CD4-positive, alpha-beta memory T cell (primary cell): ENCODE measurements at places on chromosomes 16 and 17.

DNA sequence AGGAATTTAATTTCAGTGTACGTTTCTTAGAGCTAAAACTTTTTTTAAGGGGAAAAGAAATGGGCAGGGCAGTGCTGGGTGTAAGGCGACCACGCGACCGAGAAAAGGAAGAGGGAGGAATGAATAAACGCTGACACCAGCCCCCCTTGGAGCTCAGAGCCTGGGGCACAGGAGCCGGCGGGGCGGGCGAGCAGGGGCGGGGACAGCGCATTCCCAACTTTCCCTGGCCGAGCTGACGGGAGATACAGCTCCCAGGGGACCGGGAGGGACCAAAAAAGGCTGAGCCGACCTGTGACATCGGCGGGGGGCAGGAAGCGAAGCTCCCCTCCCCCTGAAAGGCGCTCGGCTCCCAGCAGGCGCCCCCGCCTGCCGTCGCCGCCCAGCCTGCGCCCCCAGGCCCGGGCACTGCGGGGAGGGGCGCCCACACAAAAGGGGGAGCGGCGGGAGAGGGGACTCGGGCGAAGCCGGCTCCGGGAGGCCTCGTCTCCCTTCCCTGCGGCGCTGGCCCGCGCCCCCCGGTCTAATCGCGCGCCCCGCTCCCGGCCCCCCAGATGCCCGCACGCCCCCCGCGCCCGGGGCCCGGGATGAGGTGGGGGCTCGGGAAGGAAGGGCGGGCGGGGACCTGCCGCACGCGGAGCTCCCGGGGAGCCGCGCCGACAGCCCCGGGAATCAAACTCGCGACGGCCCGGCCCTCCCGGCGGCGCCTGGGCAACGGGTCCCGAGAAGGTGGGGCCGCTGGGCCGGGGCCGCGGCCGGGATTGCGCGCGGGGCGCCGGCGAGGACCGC lies 622 bp downstream of the CUEDC1 start:
- DNase-seq: no peak

DNA sequence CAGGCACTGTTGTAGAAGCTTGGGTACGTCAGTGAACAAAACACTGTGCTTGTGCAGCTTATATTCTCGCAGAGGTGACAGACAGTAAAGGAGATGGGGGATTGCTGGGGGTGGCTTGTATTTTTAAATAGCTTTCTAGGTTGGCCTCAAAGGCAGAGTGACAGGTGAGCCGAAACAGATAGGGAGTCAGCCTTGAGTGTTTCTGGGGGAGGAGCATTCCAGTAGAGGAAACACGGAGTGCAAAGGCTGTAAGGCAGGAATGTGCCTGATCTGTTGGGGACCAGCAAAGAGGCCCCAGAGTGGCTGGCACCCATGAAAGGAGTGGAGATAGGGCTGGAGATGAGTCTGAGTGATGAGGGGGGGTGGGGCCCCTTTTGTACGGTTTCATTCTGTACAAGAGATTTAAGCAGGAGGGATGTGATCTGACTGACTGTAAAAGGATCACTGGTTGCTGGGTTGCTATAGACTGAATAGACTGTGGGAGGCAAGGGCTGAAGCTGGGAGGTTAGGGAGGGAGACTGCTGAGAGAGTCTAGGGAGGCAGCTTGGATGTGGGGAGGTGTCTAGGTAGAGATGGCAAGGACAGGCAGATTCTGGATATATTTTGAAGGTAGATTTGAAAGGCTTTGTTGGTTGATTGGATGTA lies 15.2 kb downstream of the NUP93 start:
- DNase-seq: no peak

- DNase-seq: no peak
Observed at GRCh38 chr17:75514299-75514918, 928 bp downstream of the CASKIN2 start.

GRCh38 chr17:79374087-79374689 lies 236.7 kb downstream of the RBFOX3 start:
- no peak for DNase-seq

GRCh38 chr16:50671644-50672260 lies 9.4 kb downstream of the SNX20 start:
- DNase-seq: peak; percentile 46

DNA sequence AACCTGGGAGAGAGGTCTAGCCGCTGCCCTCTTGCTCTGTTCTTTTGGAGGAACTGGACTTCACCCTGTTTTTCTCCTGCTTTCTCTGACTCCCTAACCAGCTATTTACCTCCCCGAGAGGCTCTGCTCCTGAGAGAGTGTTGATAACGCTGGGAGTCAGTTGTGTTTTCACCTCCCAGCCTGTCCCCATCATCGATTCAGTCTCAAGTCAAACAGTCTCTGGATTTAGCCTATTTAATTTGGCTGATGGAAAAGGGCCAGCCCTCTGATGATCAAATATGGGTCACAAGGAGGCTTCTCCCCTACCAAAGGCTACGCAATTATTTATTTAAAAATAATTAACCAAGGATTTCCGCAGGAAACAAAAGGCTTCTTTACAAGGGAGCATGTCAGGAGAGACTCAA lies 31.8 kb downstream of the HNF1B start:
- DNase-seq: no peak

DNA sequence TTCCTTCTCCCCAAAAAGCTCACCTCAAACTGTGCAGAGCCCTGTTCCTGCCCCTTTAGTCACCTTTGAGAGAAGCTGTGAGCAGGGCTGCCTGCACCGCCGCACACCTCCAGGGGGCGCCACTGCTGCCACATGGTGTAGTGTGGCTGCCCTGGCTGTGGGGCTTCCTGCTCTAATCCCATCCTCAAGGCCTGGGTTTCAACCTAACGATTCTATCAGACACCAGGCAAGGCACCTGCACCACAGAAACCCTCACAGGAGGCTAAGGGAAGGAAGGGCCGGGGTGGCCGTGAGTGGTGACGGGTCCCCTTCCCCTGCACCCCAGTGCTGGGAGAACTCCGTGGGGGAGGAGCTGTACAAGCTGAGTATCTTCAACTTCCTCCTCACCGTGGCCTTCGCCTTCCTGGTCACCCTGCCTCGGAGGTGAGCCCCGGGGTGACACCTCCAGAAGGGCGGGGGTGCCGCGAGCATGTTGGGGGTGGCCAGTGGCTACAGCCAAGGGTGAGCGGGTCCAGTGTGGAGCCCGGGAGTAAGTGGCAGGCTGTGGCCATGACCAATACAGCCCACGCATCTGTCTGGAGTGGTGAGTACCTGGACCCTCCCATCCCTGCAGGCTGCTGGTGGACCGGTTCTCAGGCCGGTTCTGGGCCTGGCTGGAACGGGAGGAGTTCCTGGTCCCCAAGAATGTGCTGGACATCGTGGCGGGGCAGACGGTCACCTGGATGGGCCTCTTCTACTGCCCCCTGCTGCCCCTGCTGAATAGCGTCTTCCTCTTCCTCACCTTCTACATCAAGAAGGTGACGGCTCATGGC lies 7.0 kb downstream of the TMC8 start:
- no peak for DNase-seq

DNA sequence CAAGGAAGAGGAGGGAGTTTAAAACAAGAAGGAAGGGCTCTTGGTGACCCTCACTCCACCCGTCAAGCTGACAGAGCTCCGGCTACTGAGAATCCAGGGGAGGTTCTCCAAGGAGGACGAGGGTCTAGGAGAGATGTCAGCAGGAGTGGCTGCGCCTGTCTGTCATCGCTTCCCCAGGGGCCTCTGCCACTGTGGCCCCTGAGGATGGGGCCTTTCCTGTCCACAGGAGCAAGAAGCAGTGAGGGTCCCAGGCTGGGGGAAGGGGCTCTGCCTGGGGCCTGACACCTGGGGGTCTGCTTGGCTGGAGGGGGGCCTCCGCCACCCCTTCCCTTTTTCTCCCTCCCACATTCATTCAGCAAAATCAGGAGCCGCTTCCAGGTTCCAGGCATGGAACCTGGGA lies 66.5 kb upstream of the TNRC6C start:
- no peak for DNase-seq

- DNase-seq: peak; percentile 19
Observed at GRCh38 chr16:84144209-84144858, 643 bp downstream of the HSDL1 start.

DNA sequence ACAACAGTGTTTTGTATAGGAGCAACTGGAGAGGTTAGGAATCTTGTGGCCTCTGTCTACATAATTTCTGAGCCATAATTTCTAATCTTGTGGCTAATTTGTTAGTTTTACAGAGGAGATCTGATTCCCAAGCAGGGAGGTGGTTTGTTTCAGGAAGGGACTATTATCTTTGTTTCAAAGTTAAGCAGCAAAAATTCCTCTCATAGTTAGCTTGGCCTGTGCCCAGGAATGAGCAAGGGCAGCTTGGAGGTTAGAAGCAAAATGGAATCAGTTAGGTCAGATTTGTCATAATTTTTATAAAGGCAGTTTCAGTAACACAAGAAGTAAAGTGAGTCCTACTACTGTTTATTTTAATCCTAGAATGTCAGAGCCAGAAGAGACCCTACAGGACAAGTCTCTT lies 2.0 kb upstream of the RDM1 start:
- no peak for DNase-seq

GRCh38 chr17:80992077-80992947 lies 671 bp downstream of the CHMP6 start:
- DNase-seq: no peak

GRCh38 chr17:45873728-45874127 lies 20.6 kb upstream of the MAPT start:
- DNase-seq: no peak

DNA sequence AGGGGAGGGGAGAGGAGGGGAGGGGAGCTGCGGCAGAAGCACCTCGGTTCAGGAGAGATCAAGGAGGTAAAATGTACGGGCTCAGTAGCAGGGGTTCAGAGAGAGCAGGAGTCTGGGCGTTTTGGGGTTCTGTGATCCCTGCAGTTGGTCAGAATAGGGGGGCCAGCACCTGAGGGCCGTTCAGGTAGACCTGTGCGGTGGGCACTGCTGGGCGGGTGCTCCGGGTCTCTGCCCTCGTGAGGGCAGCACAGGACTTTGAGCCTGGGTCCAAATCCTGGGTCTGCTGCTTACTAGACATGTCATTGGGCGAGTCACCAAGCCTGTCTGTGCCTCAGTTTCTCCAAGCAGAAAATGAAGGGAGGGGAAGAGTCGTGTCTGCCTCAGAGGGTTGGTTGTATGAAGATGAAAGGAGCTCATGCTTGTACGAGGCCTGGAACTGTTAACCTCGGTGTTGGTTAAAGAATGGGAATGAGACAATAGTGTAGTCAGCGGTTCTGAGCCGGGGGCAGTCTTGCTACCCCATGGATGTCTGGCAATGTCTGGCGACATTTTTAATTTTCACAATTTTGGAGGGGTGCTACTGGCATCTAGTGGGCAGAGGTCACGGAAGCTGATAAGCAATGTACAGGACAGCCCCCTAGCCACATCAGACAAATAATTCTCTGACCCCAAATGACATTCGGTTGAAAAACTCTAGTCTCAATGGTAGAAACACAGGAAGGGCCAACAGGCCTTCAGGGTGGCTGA lies 35.4 kb downstream of the OR1D5 start:
- DNase-seq: no peak

GRCh38 chr17:47889734-47890529 lies 6.1 kb upstream of the SP2 start:
- peak; percentile 84 for DNase-seq
